KBM-7 (cell line): ENCODE measurements at places on chromosomes 7 and 10.

DNA sequence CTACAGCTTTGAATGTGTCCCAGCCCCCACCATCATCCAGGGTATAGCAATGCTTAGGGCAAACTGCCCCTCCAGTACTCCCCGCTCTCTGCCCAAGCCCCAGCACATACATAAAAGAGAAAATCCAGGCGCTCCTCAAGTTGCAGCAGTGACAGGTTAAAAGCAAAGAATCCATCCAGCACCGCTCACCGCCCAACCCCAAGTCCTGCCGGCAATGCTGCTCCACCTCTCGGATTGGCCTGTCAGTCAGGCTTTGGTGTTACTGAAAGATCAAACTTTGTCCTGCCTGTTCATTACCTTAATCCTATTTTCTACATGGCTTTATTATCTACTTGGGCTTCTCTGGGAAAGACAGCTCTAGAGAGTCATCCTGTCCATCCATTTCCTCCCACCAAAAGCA, 31.9 kb downstream of the DPCD start:
- no peak for DNase-seq

- DNase-seq, result no peak
Observed at GRCh38 chr10:89814278-89814677, 112.9 kb downstream of the KIF20B start.

DNA sequence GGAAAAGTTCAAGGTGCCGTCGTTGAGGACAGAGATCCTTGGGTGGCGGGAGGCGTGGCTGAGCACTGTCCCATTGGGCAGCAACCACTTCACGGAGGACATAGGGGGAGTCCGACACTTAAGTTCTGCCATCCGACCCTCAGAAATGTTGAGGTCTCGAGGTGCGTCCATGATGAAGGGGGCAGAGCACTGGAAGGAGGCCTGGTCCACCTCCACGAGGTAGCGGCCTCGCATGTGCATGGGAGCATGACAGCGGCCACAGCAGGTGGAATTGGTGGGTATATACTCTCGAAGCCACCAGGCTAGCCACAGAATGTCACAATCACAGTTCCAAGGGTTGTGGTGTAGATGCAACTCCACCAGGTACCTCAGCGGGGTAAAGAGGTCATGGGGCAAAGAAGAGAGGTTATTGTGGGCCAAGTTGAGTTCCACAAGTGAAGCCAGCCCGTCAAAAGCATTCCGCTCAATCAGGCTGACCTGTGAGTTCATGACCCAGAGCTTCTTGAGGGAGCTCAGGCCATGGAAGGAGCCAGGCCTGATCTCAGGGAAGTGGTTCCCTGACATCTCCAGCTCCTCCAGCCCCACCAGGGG, 1.7 kb downstream of the LRRC4 start:
- DNase-seq, result no peak

- peak; percentile 35 for DNase-seq
Observed at GRCh38 chr10:22816298-22816653, 101.9 kb upstream of the PIP4K2A start.

DNA sequence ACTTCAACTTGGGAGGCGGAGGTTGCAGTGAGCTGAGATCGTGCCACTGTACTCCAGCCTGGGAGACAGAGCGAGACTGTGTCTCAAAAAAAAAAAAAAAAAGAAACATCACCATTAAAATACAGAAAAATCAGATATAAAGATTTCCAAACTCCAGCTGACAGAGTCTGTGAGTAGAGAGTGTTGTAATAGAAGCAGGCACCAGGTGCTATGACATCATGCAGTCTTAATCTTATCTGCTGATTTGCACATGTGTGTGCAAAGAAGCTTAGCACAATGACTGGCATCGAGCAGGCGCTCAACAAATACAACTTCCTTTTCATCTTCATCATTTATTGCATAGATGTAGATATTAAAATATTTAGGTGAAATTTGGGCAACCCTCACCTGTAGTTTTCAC, 92.2 kb downstream of the PRKCQ start:
- DNase-seq, result no peak

DNA sequence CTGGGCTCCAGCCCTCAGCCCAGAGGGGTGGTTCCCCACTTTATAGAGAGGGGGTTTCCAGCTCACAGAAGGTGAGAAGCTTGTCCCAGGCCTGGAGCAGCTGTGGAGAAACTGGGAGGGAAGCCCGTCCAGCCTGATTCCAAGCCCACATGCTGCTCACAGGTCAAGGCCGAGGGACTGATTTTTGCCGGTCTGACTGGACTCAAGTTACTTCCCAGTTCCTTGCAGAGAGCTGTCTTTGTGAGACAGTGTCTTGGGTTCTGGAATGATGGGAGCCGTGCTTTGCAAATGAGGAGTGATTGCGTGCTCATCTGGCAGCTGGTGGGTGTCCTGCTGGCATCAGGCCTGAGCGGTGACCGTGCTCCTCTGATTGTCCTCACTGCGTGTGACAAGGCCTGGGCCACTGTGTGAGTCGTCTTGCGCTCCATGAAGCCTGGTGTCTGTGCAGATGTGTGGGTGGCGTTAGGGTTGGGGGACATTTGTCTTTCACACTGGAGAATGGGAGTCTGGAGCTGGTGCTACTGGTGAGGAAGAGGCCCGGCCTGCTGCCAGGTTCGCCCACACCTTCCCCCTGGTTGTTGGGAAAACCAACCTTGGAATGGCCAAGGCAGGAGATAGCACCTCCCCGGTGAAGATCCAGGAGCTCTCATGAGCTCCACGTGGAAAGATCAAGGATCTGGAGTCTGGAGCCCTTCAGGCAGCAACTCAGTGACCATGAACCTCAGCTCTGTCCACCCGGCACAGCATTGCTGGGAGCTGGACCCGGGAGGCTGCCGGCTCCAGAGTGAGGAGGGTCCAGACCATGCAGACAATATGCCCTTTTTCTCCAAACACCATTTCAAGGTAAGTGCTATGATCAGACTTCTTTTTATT, 129.6 kb downstream of the SMURF1 start:
- DNase-seq, result no peak

- DNase-seq, result no peak
Observed at GRCh38 chr10:128540128-128540762, 414.0 kb upstream of the MKI67 start.

GRCh38 chr10:13681095-13681494, 94.3 kb downstream of the PRPF18 start:
- no peak for DNase-seq

DNA sequence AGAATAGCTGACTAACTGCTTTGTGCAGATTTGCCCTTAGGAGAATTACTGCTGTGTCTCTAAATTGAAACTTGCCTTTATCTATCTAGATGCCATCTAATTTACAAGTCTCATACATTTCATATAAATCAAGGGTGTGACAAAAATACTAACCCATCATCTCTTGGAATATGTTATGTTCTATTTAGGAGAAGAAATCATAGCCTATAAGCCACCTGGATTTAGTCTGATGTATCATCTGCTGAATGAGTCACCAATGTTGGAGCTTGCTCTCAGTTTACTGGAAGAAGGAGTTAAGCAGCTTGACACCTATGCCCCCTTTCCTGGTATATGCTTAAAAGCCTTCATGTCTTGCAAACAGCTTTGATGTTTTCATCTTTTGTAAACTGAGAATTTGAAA, 43.5 kb downstream of the NUP205 start:
- DNase-seq, result no peak

- DNase-seq, result no peak
Observed at GRCh38 chr10:70784016-70784415, 1.2 kb downstream of the TBATA start.

DNA sequence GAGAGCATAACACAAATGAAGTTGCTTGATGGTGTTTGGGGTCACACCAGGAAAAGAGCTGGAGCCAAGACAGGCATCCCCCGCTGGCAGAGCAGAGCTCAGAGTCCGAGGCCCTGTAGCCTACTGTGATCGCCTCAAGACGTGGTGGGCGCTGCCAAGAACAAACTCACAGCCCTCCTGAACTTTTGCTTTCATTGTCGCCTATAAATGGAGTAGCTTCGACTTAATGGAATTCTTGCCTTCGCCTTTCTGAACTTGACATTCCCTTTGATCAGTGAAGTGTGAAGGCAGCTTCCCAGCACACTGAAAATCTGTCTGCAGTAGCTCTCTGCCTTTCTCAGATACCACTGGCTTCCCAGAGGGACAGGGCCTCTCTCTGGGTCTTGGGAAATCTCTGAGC, 21.3 kb downstream of the CPXM2 start:
- DNase-seq, result no peak

DNA sequence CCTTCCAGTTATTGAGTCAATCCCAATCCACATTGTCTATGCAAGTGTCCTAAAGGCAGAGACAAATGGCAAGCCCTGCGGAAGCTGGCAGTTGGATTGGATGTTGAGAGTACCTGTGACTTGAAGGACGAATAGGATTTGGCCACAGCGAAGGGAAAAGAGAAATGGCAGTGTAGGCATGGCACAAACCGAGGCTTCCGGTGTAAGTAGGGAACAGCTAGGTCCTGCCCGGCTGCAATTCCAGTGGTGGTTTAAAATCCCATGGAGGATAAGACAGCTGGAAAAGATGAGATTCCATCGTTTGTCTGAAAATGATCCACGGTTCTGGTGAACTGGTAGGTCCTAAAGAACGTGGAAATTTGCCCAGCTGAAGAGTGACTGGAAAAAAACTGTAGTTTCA, 296.2 kb downstream of the TCERG1L start:
- no peak for DNase-seq

DNA sequence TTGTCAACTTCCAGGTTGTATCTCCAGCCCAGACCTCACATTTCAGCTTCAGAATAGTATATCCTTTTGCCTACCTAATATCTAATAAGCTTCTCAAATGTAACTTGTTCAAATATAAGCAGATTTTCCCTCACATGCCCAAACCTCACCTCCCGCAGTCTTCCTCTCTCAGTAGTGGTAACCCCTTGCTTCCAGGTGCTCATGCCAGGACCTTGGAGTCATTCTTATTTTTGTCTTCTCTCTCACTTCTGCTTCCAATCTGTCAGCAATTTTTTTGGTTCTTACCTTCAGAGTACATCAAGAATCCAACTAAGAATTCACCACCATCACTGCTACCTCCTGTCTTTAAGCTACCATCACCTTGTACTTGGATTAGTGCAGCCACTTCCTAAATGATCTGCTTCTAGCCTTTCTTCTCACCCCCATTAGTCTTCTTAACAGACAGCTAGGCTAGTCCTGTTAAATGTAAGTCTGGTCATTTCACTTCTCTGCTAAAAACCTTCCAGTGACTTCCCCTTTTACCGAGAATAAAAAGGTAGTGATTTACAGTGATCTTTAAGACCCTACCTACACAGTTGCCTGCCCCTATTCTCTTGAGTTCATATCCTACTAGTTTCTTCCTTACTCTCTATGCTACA, 14.0 kb downstream of the ANKIB1 start:
- peak; percentile 21 for DNase-seq

DNA sequence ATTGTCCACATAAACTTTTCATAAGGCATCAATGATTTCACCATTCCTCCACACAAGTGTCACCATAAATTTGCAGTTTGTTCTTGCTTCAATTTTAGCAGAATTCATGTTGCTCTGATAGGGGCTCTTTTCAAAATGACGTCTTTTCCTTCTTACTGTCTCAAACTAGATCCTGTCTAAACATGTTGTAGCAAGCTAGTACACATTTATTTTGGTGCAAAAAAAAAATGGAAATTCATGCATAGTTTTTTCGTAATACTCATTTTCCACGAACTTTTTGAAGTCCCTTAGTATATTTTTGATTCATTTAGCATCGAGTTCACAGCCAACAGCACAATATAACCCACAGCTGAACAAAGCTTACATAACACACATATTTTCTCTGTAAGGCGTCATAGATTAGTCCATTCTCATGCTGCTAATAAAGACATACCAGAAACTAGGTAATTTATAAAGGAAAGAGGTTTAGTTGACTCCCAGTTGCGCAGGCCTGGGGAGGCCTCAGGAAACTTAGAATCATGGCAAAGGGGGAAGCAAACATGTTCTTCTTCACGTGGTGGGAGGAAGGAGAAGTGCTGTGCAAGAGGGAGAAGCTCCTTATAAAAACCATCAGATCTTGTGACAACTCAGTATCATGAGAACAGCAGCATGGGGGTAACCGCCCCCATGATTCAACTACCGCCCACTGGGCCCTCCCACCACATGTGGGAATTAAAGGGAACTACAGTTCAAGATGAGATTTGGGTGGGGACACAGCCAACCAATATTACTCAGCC, 301.5 kb downstream of the CCDC3 start:
- DNase-seq, result peak; percentile 40

DNA sequence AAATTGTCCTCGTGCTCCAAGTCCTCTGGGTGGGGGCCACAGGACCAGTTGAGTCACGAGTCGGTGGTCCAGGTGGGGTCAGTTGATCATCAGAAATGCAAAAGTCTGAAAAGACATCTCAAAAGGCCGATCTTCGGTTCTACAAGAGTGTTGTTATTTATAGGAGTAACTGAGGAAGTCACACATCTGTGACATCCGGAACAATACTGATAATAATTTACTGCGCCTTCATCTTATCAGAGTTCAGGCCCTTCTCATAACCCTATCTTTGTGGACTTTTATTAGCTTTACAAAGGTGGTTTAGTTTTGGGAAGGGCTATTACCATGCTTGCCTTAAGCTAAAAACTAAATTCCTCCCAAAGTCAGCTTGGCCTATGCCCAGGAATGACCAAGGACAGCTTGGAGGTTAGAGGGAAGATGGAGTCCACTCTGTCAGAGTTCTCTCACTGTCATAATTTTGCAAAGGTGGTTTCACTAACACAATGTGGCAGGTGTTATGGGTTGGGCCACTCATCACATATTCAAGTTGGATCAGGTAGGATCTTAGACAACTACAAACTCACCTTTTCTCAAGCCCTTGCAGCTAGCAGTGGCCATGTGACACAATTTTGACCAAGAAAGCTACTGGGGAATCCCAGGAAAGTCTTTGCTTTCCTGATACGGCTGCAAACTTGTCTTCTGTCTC, 54.7 kb upstream of the CHST3 start:
- no peak for DNase-seq

DNA sequence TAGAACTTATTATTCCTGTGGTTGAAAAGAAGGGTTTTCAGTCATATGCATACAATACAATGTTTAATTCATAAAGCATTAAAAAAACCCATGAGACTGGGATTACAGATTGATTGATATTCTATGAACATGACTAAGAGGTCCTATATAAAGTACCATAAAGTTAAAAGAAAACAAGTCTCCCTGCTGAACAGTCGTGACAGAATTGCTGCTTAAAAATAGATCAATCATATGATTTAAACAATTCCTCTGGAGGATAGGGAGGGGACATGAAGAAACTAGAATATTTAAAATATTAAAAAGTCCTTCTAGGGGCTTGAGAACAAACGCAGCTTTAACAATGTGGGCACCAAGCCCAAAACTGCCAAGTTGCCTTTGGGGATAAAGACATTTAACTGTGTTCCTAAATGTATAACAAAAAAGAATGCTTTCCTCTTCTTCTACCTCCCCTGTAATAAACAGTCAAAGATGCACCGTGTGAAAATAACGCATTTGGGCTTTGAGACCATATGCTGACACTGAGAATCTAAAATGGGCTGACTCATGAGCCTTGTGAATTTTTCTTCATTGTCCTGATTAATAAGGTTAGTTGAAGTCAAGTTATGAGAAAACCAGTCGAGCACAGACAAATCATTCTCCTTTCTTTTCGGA, 25.8 kb downstream of the TWIST1 start:
- DNase-seq, result no peak

DNA sequence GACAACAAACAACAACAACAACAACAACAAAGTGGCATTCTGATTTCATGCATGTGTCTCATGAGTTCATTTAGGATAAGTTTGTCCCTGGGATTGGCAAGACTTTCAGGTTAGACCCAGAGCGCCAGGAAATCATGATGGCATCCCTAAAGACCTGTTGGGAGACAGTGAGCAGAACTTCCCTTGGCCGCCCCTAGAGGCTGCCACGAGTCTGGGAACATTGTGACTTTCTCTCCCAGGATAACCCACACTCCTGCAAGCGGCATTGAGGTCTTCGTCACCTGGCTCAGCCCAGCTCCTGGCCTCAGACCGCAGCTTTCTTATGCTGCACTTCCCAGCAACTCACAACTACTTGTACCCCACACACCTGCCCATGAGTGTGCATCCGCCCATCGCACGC, 80.5 kb upstream of the RNF32 start:
- no peak for DNase-seq
